ENCODE measurements at places on chromosomes 4 and X. TPM values are rescaled to one million over a fixed set of nuclear protein-coding genes. Genes with fewer than 3 reads are reported as not detected.

The AKAP4 gene
- not detected for total RNA-seq

The TRAM1L1 gene
- total RNA-seq = 0.50 TPM

The PCSK1N gene
- total RNA-seq = 16.0 TPM

The CTAG1B gene
- total RNA-seq = not detected

The MAGEB2 gene
- total RNA-seq = not detected

The ARHGAP36 gene
- total RNA-seq = not detected

The CBR4 gene
- 4.7 TPM for total RNA-seq

The BEND2 gene
- total RNA-seq = not detected

The CSN1S1 gene
- not detected for total RNA-seq

The IRS4 gene
- not detected for total RNA-seq

The POLN gene
- 0.71 TPM for total RNA-seq

The TMPRSS11A gene
- not detected for total RNA-seq

The FGFBP2 gene
- total RNA-seq = not detected

The RHOH gene
- total RNA-seq = 0.20 TPM

The TCEAL4 gene
- total RNA-seq = 179 TPM

The SULT1E1 gene
- not detected for total RNA-seq

The HPGD gene
- total RNA-seq = 79.0 TPM

The GPR82 gene
- not detected for total RNA-seq

The GRID2 gene
- total RNA-seq = not detected

The CNGA1 gene
- total RNA-seq = not detected

The SSX3 gene
- not detected for total RNA-seq
